ELF-1 (cell line): ENCODE measurements at places on chromosomes 6 and 20.

GRCh38 chr6:169620171-169621130 is 81.4 kb downstream of the WDR27 start:
- DNase-seq, result peak; percentile 87

DNA sequence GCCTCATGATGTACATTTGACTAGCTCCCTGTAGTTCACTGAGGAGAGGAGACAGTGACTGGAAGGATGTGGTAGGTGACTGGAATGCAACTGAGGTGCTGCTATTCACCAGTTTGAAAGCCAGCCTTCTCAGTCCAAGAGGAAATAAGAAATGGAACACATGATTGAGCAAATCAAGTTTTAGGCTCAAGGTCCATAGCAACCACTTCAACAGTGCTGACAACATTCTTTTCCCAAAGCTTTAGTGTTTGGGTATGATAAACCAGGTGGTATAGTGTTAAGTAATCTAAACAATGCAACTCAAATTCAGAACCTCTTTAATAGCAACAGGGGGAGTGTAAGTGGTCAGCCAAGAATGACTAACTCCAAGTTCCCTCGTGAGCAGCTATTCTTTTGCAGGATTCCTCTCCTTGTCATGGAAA is 9.2 kb downstream of the ZHX3 start:
- DNase-seq, result no peak

- DNase-seq, result no peak
Observed at GRCh38 chr6:162140251-162140852, 587.2 kb downstream of the PRKN start.

GRCh38 chr6:16097382-16098171 is 31.3 kb upstream of the MYLIP start:
- no peak for DNase-seq

GRCh38 chr6:151647976-151648639 is 154.3 kb downstream of the CCDC170 start:
- DNase-seq, result peak; percentile 90

- no peak for DNase-seq
Observed at GRCh38 chr6:106477790-106478189, 117.3 kb downstream of the CRYBG1 start.

GRCh38 chr20:2708073-2708415 is 15.5 kb downstream of the EBF4 start:
- no peak for DNase-seq

- DNase-seq, result peak; percentile 91
Observed at GRCh38 chr6:28789553-28790083, 134.2 kb downstream of the TRIM27 start.

DNA sequence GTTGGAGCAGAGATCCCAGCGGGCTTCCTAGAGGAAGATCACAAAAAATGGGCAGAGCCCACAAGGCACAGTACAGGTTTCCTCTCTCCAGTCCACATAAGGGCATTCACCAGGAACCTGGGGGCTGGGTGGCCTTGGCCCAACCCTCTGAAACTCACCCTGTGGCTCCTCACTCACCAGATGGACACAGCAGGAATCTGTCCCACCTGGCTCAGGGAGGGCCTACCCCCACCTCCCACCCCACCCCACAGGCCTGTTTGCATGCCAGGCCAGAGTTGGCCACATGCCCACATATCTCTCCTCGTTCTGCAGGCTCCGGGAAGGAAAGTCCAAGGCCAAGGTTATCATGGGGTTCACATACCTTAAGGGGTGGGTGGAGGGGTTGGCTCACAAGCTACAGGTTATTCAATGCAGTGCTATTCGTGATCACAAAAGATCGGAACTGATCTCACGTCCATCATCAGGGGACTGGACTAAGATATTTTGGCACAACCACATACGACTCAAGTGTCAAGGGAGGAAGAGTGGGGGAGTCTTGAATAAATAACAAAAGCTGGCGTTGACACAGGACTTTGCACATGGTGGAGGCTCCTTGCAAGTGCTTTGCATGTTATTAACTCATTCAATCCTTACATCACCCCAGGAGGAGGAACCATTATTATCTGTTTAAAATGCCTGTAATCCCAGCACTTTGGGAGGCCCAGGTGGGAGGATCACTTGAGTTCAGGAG is 13.0 kb downstream of the RIPOR3 start:
- DNase-seq, result no peak

- no peak for DNase-seq
Observed at GRCh38 chr20:23645575-23645974, 7.8 kb upstream of the CST3 start.
